Effector memory CD8-positive, alpha-beta T cell (primary cell): ENCODE measurements at places on chromosomes 16 and 17.

- H3K27me3 ChIP-seq: no peaks in the 10 kb centered on the region
- no peak overlapping the region for H3K27ac ChIP-seq
- H3K4me1 ChIP-seq: no peaks in the 10 kb centered on the region
- peaks cover 8% of the 10 kb centered on the region for H3K36me3 ChIP-seq
- no peak overlapping the region for H3K4me3 ChIP-seq
Measured at GRCh38 chr16:1514507-1514906, 19.0 kb upstream of the TMEM204 start.

- H3K27me3 ChIP-seq: peaks cover 15% of the 10 kb centered on the region
- no peaks in the 10 kb centered on the region for H3K36me3 ChIP-seq
- H3K4me3 ChIP-seq: no peak overlapping the region
- H3K27ac ChIP-seq: no peak overlapping the region
- H3K4me1 ChIP-seq: no peaks in the 10 kb centered on the region
- no peak for DNase-seq
Measured at GRCh38 chr16:54511222-54511731, 224.7 kb upstream of the IRX3 start.

GRCh38 chr17:45115015-45115625 is 17.2 kb downstream of the PLCD3 start:
- H3K4me1 ChIP-seq: no peaks in the 10 kb centered on the region
- H3K4me3 ChIP-seq: no peak overlapping the region
- peaks cover 9% of the 10 kb centered on the region for H3K27me3 ChIP-seq

GRCh38 chr16:57764341-57765159 is 29.0 kb downstream of the KATNB1 start:
- H3K36me3 ChIP-seq: no peaks in the 10 kb centered on the region
- H3K27me3 ChIP-seq: no peaks in the 10 kb centered on the region
- H3K27ac ChIP-seq: no peak overlapping the region
- H3K4me3 ChIP-seq: no peak overlapping the region
- DNase-seq: no peak

- no peak overlapping the region for H3K4me3 ChIP-seq
- no peak for DNase-seq
- no peaks in the 10 kb centered on the region for H3K36me3 ChIP-seq
Measured at GRCh38 chr17:58268774-58269556, 11.8 kb downstream of the MPO start.

DNA sequence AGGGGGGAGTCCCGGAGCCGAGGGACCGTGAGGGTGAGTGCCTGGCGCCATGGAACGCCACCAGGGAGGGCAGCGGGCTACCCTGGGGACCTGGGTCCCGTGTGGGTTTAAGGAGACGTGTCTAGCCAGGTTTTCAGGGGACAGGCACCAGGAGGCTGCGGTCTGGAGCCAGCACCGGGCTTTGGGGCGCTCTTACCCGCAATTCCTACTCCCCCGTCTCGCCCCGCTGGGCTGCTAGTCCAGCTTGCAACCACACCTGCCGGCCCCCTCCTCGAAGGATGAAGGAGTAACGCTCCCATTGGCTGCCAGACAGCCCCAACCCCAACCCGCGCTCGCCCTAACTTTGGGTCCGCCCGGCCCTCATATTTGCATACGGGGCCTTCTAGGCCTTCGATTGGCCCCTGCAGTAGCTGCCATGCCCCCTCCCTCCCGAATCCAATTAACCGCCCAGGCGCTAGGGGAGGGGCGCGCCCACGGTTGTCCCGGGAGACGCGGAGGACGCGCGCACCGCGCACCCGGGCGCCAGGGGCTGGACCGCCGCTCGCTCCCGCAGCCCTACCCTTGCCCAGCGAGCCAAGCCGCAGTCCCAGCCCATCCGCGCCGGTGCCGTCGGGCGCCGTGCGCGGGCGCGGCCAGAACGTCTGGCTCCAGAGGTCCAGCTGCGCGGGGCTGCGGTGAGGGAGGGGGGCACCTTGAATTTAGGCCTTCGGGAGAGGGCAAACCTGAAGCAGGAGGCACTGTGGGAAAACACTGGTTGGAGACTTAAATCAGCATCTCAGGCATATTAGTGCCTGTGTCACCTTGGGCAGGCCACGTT is at the start of gene TTLL6:
Gene TTLL6, minus strand, starts transcription at position 456 of the 817 bp plus-strand sequence. Its CDS starts 157 bp downstream, at position 299.
- DNase-seq: peak; percentile 71
- peaks cover 34% of the 10 kb centered on the region for H3K27me3 ChIP-seq
- H3K4me1 ChIP-seq: peaks cover 12% of the 10 kb centered on the region
- peak within 1 kb of the TSS; percentile 47 for H3K27ac ChIP-seq
- H3K4me3 ChIP-seq: peak within 1 kb of the TSS; percentile 63
- peaks cover 3% of the 10 kb centered on the region for H3K36me3 ChIP-seq
